Activated naive CD4-positive, alpha-beta T cell treated with anti-CD3 and anti-CD28 coated beads for 36 hours (primary cell): ENCODE measurements at places on chromosomes 1 and 21. TPM values are rescaled to one million over a fixed set of nuclear protein-coding genes. Genes with fewer than 3 reads are reported as not detected.

DNA sequence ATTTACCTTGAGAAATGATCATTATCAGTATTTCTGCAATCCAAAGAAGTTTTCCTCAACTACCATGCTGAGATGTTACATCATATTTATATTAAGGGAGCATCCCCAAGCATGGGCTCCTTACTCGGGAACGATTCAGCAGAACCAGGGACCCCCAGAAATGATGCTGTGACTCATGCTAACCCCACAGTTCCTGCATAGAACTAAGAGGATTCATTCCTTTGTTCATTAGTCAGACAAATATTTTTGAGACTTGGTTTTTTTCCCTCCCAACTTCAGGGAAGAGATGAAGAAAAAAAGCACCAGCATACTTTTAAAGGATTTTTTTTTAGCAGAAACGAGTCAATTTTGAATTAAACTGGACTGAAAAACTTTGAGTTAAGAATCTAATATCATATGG, 49.2 kb upstream of the COL24A1 start:
- no peak for DNase-seq

DNA sequence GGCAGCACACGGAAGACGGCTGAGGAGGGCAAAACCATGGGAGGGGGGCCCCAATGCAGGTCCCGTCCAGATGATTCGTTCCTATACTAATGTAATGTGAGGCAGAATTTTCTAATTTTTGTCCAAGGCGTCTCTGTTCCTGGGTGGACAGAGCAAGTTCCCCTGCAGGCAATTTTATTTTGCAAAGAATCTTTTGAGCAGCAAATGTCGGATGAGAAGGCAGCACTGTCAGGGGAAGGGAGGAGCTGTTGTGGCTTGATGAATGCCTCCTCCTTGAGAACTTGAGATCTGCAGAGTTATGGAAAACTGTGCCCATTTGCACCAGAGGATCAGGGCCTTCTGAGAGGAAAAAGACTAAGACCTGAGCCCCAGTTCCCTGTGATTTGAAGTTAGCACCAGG, 17.3 kb downstream of the SLC1A7 start:
- no peak for DNase-seq

- no peak for DNase-seq
Observed at GRCh38 chr1:186578325-186579016, 101.8 kb downstream of the PTGS2 start.

GRCh38 chr1:58941471-58942289, 157.8 kb upstream of the JUN start:
- DNase-seq, result peak; percentile 48

GRCh38 chr1:1435106-1435903, at the start of gene VWA1:
Gene VWA1, plus strand, starts transcription at chr1:1435690. Its CDS starts 59 bp downstream, at chr1:1435749.
- DNase-seq, result peak; percentile 48

DNA sequence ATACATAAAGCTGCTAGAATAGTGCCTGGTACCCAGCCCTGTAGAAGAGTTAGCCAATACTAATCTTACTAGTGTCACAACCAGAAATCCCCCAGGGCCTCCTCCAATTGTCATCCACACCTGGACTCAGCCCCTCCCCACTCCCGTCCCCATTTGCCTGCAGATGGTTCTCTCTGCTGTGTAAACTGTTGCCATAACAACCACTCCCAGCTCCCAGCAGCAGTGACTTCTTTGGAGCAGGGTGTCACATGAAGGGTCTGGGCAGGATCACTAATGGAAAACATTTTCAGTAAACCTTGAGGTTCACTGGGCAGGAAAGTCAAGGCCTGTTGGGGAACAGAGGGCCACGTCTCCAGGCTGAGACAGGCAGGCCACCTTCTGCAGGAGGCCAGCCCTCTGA, 126.0 kb upstream of the IPO9 start:
- no peak for DNase-seq

- no peak for DNase-seq
Observed at GRCh38 chr1:15703562-15703961, 19.4 kb downstream of the PLEKHM2 start.

DNA sequence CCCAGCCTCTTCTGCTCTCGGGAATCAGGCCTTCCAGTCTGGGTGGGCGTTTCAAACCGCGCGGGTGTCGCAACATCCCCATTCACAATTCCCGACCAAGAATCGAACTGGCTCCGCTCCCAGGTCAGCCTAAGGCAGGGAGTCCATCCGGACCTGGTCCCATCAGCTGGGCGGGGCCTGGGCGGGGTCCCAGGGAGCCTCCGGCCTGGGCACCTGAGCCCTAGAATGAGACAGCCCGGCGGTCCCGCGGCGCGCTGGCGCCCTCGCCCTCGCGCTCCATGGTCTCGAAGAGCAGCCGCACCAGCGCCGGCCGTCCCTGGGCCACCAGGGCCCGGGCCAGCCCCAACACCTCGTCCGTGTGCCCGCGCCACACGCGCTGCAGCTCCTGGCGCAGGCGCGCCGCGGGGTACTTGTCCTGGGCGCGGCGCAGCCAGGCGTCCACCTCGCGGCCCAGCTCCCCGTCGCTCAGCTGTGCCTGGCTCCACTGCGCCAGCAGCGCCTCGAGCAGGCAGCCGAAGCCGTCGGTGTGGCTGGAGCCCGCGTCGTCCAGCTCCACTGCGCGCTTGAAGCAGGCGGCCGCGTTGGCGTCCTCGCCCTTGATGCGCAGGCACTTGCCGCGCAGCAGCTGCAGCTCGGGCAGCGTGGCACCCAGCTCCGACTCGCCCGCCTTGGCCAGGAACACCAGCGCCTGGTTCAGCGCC, 16.9 kb upstream of the PARS2 start:
- DNase-seq, result no peak

GRCh38 chr1:207248544-207249198, 72.8 kb upstream of the CD55 start:
- no peak for DNase-seq

- DNase-seq, result no peak
Observed at GRCh38 chr1:14474856-14475255, 123.6 kb upstream of the KAZN start.

- no peak for DNase-seq
Observed at GRCh38 chr1:171855381-171855780, 14.1 kb downstream of the DNM3 start.

DNA sequence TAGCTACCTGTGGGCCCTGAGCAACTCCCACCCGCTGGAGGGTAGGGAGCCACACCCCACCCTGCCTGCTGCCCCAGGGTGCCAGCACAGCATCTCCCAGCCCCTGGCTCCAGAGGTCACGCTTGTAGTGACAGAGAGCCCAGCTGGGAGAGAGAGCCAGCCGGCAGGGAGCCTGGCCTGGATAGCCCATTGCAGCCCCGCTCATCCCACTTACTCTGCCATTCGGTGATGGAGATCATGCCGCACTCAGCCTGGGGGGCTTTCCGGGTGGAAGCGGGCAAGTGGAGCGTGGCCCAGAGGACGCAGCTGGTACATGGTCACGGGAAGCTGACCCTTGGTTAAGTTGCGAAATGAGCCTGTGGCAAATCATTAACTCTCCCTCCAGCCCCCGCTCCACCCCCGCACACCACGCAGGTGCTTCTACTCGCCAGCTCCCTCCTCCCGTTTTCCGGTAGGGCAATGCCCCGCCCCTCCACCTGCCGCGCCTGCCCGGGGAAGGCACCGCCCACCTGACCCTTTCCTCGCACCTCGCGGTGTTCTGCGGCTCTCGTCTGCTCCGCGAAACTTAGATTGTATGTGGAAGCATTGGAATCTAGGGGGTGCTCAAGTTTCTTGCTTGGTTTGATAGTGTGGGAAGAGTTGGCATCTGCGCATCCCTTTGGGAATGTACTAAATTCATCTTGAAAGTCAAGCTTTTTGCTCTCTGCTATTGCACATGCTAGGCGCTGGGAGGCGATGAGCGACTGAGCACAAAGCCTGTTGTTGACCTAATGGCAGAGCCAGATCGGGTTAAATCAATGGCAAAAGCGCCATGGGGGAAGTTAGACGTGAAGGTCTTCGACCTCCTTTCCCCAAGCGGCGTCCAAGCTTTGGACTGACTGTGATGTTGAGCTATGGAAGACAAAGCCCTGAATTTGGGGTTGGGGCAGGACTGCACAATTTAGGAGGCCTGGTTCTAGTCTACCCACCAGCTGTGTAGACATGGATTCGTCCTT, at the start of gene GOLT1A:
Gene GOLT1A (minus strand): TSS at position 321 of the 995 bp plus-strand sequence. CDS start 82 bp downstream, at position 239.
- peak; percentile 74 for DNase-seq

DNA sequence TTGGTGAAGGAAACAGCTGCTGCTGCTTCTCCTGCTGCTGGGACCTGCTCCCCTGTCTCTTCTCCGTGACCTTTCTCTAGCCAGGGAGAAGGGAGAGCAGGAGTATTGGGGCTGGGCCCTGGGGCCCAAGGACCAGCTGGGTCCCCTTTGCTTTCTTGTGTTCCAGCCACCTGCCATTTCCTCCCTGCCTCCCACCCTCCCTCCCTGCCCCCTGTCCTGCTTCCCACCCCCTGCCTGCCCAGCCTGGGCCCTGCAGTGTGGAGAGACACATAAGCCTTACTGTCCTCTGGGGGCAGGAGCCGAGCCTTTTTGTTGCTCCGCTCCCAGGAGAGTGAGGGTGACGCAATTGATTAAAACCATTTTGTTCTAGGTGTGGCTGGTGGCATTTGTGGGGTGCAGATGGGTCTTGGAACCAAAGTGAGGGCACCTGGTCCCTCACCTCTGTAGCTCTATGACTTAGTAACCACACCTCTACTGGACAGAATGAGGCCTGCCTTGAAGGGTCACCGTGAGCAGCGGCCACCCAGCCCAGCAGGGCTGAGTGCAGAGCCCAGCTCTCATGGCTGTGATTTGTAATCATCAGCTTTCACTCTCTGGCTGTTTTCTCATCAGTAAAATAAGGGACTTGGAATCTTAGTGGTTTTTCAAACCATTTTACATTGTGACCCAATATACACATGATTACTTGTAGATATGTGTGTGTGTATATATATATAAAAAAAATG, 13.9 kb upstream of the TMEM222 start:
- DNase-seq, result no peak

DNA sequence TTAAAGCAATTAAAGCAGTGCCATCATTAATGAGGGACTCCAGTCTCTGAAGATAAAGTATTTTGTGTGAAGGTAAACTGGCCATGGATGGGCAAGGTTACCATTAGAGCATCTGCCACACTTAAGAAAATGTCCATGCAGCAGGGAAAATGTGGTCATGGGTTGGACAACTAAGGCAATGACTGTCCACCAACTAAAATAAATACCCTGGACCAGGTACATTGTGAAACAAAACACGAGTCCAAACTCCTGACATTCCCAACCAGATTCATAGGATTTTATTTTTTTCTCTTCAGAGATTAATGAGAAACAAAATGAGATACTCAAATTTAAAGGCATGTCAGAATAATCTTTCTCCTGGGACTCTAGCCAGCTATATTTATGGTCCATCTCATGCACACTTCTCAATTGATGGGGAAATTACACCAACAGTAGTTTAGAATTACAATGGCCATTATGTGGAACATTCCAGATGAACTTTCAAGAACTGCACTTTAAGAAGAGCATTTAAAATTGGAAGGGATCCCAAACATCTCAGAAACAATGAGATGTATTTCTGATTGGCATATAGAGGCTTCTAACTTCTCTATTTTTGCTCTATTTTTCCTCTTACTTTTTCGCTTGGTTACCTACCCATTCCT, 8.1 kb downstream of the GBP7 start:
- no peak for DNase-seq

DNA sequence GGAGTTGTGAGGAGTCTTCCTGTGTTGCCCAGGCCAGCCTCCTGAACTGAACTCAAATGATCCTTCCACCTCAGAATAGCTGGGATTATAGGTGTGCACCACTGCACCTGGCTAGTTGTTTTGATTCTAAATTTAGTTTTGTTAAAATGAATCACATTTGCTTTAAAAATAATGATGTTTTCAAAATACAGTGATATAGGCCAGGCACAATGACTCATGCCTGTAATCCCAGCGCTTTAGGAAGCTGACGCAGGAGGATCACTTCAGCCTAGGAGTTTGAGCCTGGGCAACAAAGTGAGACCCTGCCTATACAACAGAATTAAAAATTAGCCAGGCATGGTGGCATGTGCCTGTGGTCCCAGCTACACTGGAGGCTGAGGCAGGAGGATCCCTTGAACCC, 24.3 kb downstream of the RTCA start:
- no peak for DNase-seq

DNA sequence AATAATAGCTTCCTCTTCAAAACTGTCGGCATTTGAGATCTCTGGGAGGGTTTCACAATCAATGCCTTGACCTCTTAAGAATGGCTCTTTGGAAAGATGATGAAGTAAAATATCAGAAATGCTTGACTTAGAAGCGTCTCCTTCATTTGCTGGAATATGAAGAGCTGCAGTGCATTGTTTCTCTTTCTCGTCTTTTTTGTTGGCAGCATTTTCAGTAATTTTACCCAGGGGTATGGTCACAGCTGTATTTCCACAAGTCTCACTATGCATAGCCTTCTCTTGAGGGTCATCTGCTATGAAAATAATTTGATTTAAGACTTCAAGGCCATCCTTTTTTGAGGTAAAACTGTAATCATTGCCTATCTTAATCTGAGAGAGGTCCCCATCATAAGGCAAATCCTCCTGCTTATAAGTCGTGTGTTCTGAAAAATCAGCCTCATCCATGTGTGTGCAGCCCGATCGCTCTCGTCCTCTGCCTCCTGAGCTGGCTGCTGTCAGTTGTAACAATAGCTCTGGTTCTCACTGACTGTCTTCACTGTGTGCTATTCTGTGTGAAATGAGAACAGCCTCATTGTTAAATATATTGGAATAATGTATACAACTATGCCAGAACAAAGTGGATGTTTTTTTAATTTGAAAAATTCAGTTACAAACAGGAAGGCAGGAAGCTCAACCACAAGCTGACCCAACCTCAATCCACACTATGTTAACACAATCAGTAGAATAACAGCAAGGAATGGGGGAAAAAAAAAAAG, 4.5 kb downstream of the AKNAD1 start:
- no peak for DNase-seq

- DNase-seq, result no peak
Observed at GRCh38 chr1:27831568-27832410, 1.2 kb downstream of the PPP1R8 start.

- no peak for DNase-seq
Observed at GRCh38 chr1:248850536-248851251, 8.2 kb downstream of the ZNF692 start.

GRCh38 chr1:26364956-26365355, 7.6 kb downstream of the ZNF683 start:
- no peak for DNase-seq

- peak; percentile 57 for DNase-seq
Observed at GRCh38 chr21:42746593-42747275, 93.3 kb downstream of the PDE9A start.

GRCh38 chr1:31335007-31335406, 37.9 kb downstream of the FABP3 start:
- DNase-seq, result no peak

GRCh38 chr1:2856676-2857375, 55.3 kb upstream of the TTC34 start:
- no peak for DNase-seq

Gene HMCN1
- not detected for total RNA-seq

Gene TRNAU1AP
- total RNA-seq, result 39.4 TPM

Gene PLA2G2C
- total RNA-seq, result 0.94 TPM

Gene FCGR2B
- total RNA-seq, result not detected

Gene CFAP107
- not detected for total RNA-seq

Gene SPOCD1
- 0.21 TPM for total RNA-seq

Gene ARTN
- total RNA-seq, result not detected

Gene CENPS
- 21.5 TPM for total RNA-seq

Gene SLFNL1
- 0.10 TPM for total RNA-seq

Gene CNR2
- total RNA-seq, result not detected

Gene C4BPA
- not detected for total RNA-seq

Gene JUN
- total RNA-seq, result 25.9 TPM
